HepG2 (cell line): ENCODE measurements at places on chromosomes 6 and 20. TPM values are rescaled to one million over a fixed set of nuclear protein-coding genes. Genes with fewer than 3 reads are reported as not detected.

DNA sequence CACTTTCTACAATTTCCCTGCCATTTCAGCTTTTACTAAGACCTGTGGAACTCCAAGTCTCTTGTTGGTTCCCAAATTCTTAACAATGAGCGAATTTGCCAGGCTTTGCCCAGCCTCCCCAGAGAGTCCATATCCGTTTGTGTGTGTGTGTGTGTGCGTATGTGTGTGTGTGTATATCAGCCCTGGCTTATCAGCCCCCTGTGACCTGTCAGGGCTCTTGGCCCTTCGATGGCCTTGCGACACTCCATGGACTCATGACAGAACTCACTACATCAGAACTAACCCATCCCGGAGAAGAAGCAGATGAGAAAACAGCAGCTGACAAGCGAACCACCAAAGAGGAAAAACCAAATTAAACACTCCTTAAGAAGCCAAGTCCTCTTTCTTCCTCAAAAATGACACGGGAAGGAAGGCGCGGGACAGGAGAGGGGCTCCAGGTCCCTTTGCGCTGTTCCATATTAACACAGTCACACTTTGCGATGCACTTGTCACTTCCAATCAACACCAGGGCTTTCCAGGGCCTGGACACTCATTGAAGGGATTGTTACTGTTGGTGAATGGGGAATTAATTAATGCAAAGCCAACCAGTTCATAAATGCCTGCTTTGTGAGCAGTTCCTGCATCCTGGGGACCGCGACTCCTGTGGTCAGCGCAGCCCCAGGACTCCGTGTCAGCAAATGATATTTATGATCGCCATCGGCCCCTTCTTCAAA lies 524.0 kb downstream of the CD83 start:
- H3K4me3 ChIP-seq: no peak overlapping the region
- no peak for DNase-seq
- H3K36me3 ChIP-seq: no peaks in the 10 kb centered on the region
- H3K4me1 ChIP-seq: no peaks in the 10 kb centered on the region
- H3K27ac ChIP-seq: no peak overlapping the region

DNA sequence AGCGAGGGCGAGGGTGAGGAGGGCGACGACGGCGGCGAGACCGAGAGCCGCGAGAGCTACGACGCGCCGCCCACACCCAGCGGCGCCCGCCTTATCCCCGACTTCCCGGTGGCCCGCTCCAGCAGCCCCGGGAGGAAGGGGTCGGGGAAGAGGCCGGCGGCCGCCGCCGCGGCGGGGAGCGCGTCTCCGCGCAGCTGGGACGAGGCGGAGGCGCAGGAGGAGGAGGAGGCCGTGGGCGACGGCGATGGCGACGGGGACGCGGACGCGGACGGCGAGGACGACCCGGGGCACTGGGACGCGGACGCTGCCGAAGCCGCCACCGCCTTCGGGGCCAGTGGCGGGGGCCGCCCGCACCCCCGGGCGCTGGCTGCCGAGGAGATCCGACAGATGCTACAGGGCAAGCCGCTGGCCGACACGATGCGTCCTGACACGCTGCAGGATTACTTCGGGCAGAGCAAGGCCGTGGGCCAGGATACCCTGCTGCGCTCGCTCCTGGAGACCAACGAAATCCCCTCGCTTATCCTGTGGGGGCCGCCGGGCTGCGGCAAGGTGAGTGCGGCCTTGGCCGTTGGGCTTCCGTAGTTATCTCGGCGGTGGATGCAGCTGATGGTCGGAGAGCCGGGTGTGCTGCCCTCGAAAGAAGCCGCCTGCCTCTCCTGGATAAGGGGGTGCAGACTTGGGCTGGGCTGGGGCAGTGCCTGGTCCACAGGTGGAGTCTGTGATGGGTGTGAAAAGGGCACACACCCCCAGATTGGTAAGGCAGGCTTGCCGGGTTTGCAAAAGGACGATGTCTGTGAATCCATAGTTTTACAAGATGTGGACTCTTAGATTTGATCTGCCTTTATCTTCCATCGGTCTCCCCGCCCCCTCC lies 938 bp downstream of the WRNIP1 start:
- DNase-seq: no peak
- no peaks in the 10 kb centered on the region; the same call in 1 of the 3 replicates for H3K27me3 ChIP-seq
- peaks cover 50% of the 10 kb centered on the region for H3K4me1 ChIP-seq
- peaks cover 19% of the 10 kb centered on the region for H3K36me3 ChIP-seq
- peak overlapping the region; percentile 89 for H3K27ac ChIP-seq

Gene PDE10A
- total RNA-seq: not detected in 2 replicates

DNA sequence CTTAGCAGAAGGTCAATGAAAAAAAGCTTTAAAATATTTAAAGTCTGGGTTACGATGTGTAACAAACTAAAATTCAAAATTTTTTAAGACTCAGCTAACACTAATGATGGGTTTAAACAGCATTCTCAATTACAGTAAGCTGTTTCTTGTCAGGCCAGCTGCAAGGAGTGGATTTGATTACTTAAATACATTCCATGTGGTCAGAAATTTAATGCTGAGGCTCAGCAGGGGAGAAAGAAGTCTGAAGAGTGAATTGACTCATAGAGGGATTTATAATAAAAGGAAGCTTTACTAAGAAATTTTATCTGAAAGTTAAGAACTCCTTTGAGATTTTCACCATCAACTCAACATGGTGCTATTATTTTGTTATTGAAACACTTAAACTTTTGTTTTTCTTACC lies 398.6 kb downstream of the KHDRBS2 start:
- H3K4me3 ChIP-seq: no peak overlapping the region
- no peak for DNase-seq
- no peaks in the 10 kb centered on the region for H3K27me3 ChIP-seq
- H3K4me1 ChIP-seq: no peaks in the 10 kb centered on the region
- no peaks in the 10 kb centered on the region for H3K36me3 ChIP-seq
- no peak overlapping the region for H3K27ac ChIP-seq

- no peaks in the 10 kb centered on the region for H3K36me3 ChIP-seq
- H3K4me3 ChIP-seq: peak overlapping the region; percentile 58; the same call in 1 of the 2 replicates
- DNase-seq: no peak
Observed at GRCh38 chr6:7431313-7431673, 41.7 kb downstream of the RIOK1 start.

Gene SLPI
- total RNA-seq: not detected in 2 replicates

Gene KCNQ5
- not detected in 2 replicates for total RNA-seq

Gene SIRPD
- total RNA-seq: not detected in 2 replicates

DNA sequence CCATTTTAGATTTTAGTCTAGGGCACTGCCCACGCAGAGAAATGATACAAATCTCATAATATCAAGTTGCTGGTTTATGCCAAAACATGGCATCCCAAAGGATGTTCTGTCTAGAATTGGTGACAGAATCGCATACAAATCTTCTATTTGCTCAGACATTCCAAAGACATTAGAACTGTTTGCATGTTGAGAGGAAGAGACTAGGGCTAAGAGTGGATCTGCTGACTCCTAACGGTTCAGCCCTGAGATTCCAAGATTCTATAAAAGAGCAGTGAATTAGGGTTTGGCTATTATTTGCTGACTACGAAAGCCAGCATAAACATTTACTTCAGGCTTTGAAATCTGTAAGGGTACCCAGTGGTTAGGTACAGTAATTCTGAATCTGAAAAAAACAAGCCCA lies 3.6 kb downstream of the EPB41L2 start:
- no peaks in the 10 kb centered on the region; the same call in 2 of the 3 replicates for H3K27me3 ChIP-seq
- H3K27ac ChIP-seq: no peak overlapping the region
- H3K36me3 ChIP-seq: peaks cover under 1% of the 10 kb centered on the region; the same call in 1 of the 3 replicates
- DNase-seq: no peak
- peaks cover 51% of the 10 kb centered on the region for H3K4me1 ChIP-seq

DNA sequence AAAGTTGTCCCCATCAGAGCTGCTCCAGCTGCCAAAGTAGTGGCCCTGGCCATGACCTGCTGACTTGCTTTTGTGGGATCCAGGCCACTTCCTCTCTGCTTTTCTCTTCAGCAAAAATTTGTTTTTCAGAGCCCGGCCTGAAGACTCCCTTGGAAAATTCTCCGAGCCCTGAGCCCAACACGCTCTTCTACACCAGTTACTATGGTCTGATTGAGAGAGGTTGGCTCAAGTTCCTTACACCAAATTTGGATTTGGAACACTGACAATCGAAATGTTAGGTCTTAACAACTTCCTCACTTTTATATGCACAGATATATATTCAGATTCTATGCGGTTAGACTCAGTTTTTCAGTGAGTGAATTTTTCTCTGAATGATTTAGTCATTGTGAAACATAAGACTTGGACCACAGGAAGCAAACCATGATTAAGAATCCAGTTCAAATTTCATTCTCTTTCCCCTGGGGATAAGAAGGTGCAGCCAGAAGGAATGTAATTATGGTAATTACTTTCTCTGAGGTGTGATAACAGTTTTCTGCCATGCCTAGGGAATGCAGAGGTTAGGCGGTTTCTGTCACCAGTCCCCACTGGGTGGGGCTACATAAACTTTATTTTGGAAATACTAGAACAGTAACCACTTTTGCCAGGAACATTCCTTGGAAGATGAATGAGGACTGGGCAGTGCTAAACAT lies 365.2 kb downstream of the SYNE1 start:
- no peaks in the 10 kb centered on the region for H3K27me3 ChIP-seq
- H3K4me3 ChIP-seq: no peak overlapping the region
- no peaks in the 10 kb centered on the region for H3K36me3 ChIP-seq

Gene NKX2-2
- not detected in 2 replicates for total RNA-seq

Gene DAAM2
- not detected in 2 replicates for total RNA-seq

DNA sequence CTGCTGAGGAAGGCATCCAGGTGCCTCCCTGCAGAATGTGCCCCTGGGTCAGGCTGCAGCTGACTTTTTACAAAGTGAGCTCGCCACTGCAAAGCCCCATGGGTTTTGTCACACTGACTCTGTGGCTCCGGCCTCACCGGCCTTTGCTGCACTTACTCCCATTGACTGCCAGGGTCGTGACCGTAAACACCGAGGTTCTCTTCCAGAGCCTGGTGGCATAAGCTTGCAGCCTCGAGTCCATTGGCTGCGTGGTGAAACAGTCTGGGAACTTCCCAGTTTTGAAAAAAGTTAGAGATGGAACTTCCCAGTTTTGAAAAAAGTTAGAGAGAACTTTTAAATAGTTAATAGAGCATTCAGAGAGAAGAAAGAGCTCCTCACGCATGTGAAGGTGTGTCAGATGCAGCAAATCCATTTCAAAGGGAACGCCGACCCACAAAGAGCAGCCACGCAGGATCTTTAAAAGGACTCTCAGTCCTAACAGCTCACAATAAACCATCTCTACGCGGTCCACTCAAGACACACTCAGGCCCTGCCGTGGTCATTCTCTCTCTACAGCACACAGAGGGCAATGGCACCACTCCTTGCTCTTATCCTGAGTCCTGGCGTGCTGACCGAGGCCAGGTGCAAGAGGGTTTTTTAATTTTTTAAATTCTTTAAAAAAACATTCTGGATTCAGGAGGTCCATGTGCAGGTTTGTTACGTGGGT lies 12.8 kb downstream of the RAMACL start:
- no peak overlapping the region for H3K4me3 ChIP-seq
- H3K36me3 ChIP-seq: no peaks in the 10 kb centered on the region
- DNase-seq: no peak
- H3K27me3 ChIP-seq: peaks cover 57% of the 10 kb centered on the region

Gene RSPH3
- 3.5 and 4.4 TPM in 2 replicates for total RNA-seq

Gene GTSF1L
- total RNA-seq: not detected in 2 replicates

- no peaks in the 10 kb centered on the region for H3K4me1 ChIP-seq
- no peak overlapping the region for H3K27ac ChIP-seq
- H3K4me3 ChIP-seq: no peak overlapping the region
- H3K27me3 ChIP-seq: no peaks in the 10 kb centered on the region
Observed at GRCh38 chr20:8735674-8736073, 333.2 kb upstream of the PLCB4 start.

Gene ASIP
- total RNA-seq: not detected in 2 replicates

DNA sequence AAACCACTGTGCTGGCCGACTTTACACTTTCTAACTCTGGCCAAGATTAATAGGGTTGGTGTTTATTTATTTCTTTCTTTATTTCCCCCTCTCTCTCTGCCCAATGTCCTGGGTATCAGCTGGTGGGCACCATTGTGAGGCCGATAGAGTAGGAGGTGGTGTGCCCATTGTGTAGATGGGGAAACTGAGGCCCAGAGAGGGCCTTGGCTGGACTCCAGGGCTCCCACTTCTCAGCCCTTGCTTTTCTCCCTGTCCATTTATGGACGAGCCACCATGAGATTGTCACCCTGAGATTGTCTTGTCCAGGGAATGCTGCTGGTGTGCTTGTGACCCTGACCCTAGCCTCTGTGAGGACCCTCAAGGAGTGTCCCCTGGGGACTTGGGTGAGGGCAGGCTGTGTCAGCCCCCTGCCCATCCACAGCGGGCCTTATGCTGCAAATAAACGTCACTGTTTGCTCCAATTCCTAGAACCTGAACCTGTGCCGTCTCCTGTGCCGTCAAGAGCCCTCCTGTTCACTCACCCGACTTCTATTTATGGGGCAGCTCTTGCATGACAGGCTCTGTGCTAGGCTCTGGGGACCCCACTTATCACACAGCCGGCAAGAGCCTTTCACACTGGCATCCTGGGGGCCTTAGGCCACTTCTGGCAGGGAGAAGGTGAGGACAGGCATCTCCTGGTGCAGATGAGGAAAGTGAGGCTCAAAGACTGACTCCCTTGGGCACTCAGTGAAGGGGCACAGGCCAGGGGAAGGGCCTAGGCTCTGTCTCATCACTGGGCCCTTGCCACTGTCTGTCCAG lies 24.8 kb downstream of the SUN5 start:
- peaks cover 66% of the 10 kb centered on the region for H3K4me1 ChIP-seq
- H3K27ac ChIP-seq: no peak overlapping the region
- H3K27me3 ChIP-seq: peaks cover 9% of the 10 kb centered on the region
- no peaks in the 10 kb centered on the region for H3K36me3 ChIP-seq
- no peak overlapping the region for H3K4me3 ChIP-seq

- no peak for DNase-seq
- H3K4me1 ChIP-seq: no peaks in the 10 kb centered on the region
Observed at GRCh38 chr6:45074439-45074838, 253.7 kb upstream of the RUNX2 start.

- peaks cover 46% of the 10 kb centered on the region for H3K4me1 ChIP-seq
- H3K4me3 ChIP-seq: peak overlapping the region; percentile 78
- H3K27me3 ChIP-seq: peaks cover 4% of the 10 kb centered on the region; the same call in 1 of the 3 replicates
Observed at GRCh38 chr20:49276161-49276960, 1.5 kb downstream of the ZNFX1 start.

GRCh38 chr20:2300420-2300819 lies 4.6 kb downstream of the TGM3 start:
- peaks cover 21% of the 10 kb centered on the region; the same call in 2 of the 3 replicates for H3K27me3 ChIP-seq
- H3K4me1 ChIP-seq: peaks cover 31% of the 10 kb centered on the region
- H3K36me3 ChIP-seq: no peaks in the 10 kb centered on the region
- no peak overlapping the region for H3K27ac ChIP-seq
- DNase-seq: no peak

GRCh38 chr20:14336686-14337085 lies 726 bp downstream of the FLRT3 start:
- peaks cover 17% of the 10 kb centered on the region; the same call in 1 of the 2 replicates for H3K4me1 ChIP-seq
- DNase-seq: peak; percentile 12
- H3K36me3 ChIP-seq: no peaks in the 10 kb centered on the region
- H3K27ac ChIP-seq: no peak overlapping the region
- H3K4me3 ChIP-seq: peak overlapping the region; percentile 33
- no peaks in the 10 kb centered on the region; the same call in 2 of the 3 replicates for H3K27me3 ChIP-seq

- no peak overlapping the region for H3K27ac ChIP-seq
- DNase-seq: no peak
- H3K27me3 ChIP-seq: no peaks in the 10 kb centered on the region
- H3K4me3 ChIP-seq: no peak overlapping the region
- H3K36me3 ChIP-seq: no peaks in the 10 kb centered on the region
- no peaks in the 10 kb centered on the region for H3K4me1 ChIP-seq
Observed at GRCh38 chr6:140062043-140063020, 687.9 kb upstream of the CITED2 start.
